Astrocyte of the spinal cord (primary cell): ENCODE measurements at places on chromosomes 5 and 9.
A peak's percentile ranks its signal among the peaks of the same experiment; 100 is the strongest.

DNA sequence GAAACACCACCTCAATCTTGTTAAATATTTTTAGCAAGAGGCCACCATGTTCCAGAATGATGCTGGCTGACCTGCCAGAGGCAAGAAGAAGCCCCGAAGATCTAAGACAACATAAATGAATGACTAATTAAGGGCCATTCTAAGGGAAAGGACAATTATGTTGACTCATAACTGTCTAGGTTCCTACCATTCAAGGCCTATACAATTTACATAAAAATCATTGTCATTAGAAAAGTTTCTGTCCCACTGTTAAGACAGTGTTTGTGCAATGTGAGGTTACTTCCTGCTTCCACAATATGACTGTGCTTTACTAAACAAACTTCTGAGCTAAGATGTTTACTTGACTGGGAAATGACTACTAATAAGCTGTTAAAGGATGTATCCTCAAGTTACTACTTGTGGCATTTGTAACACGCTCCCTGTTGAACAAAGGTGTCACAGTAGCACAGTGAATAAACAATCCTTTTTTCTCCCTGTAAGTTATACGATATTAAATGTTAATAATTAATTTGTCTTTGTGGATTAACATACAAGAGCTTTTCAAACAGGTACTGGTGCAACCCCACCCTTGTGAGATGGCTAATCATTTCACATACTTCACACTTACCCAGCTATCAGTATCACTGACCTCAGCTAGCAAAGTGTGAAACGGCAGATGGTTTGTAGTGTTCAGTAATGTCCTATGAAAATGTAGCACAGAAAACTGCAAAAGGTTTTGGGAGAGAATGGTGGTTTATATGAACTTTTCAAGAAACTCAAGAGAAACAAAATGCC lies 195.8 kb downstream of the EFNA5 start:
- DNase-seq, result no peak

DNA sequence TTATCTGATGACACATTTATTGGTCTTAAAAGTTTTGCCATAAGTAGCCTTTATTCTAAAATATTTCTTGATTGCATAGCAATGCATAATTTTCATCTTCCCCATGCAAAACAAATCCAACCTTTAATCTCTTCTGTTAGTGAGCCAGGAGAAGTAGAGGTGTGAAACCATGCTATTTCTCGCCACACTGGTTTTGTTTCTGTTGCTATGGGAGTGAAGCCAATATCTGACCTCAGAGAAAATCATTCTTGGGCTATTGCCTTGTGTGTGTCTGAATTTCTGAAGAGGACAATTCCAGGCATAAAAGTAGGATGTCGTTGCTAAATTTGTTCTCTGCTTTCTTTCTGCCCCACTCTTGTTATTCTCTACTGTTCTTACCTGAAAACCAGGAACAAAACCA lies 183.6 kb downstream of the PTTG1 start:
- DNase-seq, result no peak

- DNase-seq, result no peak
Measured at GRCh38 chr5:178730940-178731265, 444 bp upstream of the ZNF354A start.

DNA sequence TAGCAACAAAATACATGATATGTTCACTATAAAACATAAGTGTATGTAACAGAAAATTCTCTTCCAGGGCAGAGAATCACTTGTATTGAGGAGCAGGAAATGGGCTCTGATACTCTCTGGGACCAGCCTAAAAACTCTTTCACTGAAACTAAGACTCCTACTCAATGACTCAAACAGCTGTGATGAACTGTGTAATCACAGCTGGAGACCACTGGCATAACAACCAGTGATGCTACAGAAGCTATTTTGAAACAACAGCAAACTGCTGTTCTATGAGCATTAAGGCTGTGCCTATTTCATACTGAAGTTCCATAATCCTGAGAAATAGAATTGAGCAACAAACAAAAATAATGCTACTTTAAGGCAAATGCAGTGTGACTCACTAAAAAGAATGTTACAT lies 594.0 kb downstream of the HINT1 start:
- peak; percentile 63 for DNase-seq

GRCh38 chr5:126519637-126520592 lies 75.1 kb downstream of the ALDH7A1 start:
- DNase-seq, result peak; percentile 51

- no peak for DNase-seq
Measured at GRCh38 chr5:136242136-136242535, 49.2 kb upstream of the SMIM32 start.

DNA sequence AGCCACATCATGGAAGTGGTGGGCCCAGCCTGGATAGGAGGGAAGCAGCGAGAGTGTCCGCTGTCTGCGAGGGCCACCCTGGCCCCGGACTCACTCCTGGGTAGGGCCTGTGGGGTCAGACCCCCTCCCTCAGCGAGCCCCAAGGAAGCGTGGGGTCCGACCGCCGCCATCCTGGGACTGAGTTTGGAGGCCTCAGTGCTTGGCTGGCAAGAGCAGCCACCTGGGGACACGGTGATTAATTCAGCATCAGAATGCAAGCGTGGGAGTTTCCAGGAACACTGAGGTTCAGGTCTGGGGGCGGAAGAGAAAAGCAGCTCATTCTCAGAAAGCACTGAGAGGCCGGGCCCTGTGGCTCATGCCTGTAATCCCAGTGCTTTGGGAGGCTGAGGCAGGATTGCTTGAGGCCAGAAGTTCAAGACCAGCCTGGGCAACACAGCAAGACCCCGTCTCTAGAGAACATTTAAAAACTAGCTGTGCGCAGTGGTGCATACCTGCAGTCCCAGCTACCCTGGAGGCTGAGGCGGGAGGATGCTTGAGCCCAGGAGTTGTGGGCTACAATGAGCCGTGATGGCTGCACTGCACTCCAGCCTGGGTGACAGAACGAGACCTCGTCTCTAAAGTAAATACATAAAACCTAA lies 18.3 kb upstream of the CAMSAP1 start:
- no peak for DNase-seq

- no peak for DNase-seq
Measured at GRCh38 chr5:89302102-89302891, 419.3 kb upstream of the MEF2C start.

DNA sequence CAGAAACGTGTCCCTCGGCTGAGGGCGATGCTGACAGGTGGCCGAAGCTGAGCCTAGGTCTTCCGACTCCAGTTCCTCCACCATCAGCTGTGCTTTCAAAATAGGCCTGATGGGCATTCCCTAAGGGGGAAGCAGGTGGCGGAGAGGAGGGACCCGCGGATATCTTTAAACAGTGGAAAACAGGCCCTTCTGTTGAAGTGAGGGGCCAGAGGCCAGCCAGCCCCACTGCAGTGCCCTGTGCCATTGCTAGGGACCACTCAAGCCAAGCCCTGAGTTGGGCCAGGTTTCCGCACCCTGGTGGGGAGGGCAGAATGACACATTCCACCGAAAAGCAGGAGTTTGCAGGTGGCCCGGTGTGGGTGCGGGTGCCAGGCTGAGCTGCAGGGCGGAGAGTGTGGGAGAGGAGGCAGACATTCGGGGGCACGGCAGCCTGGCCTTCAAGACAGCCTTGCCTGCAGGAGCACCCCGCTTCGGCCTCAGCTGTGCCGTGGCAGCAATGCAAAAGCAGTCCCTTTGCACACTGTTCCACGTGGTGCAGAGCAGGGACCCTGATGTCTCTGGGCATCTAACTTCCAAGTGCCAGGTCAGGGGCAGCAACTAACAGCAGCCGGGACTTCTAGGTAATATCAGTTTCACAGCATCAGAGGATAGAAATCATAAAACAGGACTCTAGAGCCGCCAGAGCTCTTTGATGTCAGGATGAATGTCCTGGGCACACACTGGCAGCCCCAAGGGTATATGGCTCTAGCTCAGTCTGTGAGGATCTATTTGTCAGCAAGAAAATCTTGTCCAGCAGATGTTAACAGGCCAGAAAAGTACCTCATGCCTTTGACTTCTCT lies 17.2 kb downstream of the HNRNPH1 start:
- no peak for DNase-seq

DNA sequence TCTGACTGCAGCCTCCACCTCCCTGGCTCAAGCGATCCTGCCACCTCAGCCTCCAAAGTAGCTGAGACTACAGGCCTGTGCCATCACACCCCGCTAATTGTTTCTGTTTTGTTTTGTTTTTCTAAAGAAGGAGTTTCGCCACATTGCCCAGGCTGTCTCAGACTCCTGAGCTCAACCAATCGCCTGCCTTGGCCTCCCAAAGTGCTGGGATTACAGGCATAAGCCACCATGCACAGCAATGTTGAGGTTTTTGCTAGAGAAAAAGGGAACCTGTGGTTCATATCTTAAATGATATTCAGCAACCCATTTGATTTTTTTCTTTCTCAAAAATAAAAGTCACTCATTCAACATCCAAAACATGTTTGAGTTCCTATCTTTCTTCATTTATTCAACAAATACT lies 20.4 kb upstream of the DELE1 start:
- DNase-seq, result no peak

DNA sequence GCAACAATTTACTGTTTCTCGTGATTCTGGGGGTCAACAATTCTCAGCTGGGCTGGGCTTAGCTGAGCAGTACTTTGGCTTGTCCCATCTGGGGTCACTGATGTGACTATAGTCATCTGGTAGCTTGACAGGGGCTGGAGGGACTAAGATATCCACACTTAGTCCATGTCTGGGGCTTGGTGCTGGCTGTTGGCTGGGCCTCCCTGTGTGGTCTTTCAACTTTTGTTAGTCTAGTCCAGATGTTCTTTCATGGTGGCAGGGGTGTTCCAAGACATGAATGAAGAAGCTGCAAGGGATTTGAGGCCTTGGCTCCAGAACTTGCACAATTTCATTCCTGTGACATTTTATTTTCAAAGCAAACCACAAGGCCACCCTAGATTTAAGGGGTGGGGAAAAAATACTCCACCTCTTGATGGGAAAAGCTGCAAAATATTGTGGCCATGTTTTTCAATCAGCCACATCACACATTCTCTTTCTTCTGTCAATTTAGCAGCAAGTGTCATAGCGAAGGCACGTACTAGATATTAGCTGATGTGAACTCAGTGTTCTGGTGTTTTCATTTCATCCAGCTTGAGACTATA lies 59.2 kb downstream of the TSSK1B start:
- no peak for DNase-seq

GRCh38 chr5:116652196-116652729 lies 77.6 kb upstream of the SEMA6A start:
- DNase-seq, result peak; percentile 93

GRCh38 chr5:138610415-138610917 lies 35.3 kb upstream of the HSPA9 start:
- no peak for DNase-seq

DNA sequence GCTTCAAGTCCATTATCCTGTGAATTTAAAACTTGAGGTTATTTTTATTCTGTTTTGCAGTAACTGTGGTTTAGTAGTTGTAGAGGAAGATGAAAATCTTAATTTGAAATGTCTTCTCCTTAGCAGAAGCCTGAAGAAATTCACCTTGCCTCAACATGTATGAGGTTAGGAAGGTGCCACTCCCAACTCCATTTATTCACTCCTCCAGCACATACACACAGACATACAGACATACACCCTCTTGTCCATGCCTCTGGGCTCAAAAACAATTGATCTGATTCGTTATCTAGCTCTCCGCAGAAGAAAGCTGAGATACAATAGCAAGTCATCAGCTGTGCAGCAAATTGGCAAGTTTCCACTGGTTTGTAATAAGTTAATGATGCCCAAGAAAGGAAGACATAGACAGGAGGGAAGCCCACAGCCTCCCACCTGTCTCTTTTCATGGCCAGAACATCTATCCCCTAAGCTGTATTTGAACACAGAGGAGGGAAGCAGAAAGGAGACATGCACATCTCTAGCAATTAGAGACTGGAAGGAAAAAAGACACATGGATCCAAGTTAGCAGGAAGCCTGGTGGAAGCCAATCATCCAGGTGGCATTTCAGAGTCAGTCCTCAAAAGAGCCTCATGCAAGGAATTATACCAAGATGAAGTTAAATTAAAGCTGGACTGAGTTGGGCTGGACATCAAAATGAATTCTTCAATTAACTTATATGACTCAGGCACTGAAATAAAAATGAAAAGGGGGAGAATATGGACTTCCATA lies 257.9 kb downstream of the ASTN2 start:
- DNase-seq, result no peak

DNA sequence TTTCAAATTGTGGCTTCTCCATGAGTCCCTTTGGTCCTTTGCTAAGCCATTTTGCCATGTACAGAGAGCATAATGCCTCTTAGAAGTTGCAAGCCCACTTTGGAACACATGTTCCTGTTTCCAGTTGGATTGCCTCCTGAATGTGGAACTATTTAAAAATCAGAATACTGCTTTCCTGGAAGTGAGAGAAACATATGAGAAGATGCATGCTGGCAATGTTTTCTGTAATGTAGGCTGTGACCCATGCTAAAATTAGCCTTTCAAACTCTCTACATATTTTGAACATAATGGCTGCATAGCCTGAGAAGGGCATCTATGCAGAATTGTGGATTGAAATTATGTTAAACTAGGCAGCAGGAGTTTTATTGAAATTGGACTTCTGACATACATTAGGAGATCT lies 175.5 kb upstream of the PAPPA start:
- DNase-seq, result no peak

GRCh38 chr5:107705402-107706014 lies 34.8 kb upstream of the EFNA5 start:
- DNase-seq, result peak; percentile 69

DNA sequence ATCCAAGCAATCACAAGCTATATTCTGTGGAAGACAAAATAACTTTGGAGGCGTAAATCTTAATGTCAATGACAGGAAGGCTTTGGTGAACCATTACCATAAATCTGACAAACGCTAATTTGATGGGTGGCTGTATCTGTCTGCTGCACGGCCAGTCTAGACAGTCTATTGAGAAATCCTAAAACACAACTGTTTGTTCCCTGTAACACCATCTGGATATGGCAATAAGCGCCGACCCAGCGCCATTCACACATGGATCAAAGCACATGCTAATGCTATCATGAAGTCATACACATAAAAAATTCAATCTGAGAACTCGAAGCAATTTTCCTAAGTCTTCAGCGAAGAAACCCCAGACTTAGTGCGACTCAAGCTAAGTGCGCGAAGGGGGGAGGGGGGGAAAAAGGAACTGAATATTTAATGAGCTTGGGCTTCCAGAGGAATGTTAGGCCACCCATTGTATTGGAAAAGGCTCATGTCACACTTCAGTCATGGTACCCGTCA lies 95.1 kb downstream of the ARL15 start:
- no peak for DNase-seq

DNA sequence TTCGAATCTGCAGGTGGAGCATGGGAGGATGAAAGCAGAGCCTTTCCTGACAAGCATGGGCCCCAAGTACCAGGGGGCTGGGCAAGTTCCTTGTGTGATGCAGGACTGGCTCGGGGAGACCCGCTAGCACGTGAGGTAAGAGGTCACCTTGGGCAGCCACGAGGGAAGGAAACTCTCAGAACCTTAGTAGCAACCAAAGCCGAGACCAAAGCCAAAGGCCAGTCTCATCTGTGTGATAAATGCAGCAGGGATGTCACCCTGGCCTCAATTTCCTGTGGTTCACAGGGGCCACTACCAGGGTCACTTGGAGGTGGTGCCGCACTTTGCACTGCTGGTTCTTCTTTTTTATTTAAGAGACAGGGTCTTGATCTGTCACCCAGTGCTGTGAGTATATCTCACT lies 39.5 kb downstream of the PRRT1B start:
- DNase-seq, result no peak

- peak; percentile 41 for DNase-seq
Measured at GRCh38 chr5:133944263-133945185, 23.9 kb downstream of the C5orf15 start.
